Activated effector memory CD4-positive, alpha-beta T cell treated with anti-CD3 and anti-CD28 coated beads, Interleukin-2, amount 50 U/mL, for 16 hours (primary cell): ENCODE measurements at places on chromosomes 2 and 18.

GRCh38 chr2:195338856-195339255 is 318.2 kb upstream of the SLC39A10 start:
- DNase-seq: no peak

GRCh38 chr2:29522951-29523669 is 398.3 kb downstream of the ALK start:
- DNase-seq: no peak

- DNase-seq: peak; percentile 30
Observed at GRCh38 chr2:70928366-70928765, 7.3 kb upstream of the ATP6V1B1 start.

DNA sequence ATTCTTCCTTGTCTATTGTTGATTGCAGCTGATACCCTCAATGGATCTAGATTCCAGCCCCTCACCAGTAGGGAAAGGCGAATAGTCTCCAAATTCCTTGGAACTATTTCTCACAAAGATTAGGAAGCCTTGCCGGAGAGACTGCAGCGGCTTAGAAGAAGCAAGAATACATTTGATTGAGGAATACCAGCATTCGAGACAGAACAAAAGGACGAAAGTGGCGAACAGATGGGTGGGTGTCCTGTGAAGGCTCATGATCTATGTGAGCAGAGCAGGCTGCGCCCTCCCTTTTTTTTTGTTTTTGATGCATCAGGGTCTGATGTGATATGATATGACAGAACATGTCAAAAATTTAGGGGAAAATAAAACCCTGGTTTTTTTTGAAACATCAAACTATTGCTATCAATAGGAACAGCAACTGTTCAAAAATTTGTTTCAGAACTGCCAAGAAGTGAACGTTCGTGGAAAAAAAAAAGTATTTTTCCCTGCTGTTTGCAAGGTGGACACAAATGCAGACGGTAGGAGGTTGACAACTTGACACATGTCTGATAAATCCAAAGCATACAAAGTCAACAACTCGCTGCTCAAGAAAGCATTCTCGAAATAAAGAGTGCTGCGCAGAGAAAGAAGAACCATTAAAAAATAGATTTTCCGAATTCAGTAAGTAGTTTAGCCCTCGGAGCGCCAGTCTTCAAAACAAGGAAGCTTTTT is 49.1 kb downstream of the PTGR3 start:
- no peak for DNase-seq

DNA sequence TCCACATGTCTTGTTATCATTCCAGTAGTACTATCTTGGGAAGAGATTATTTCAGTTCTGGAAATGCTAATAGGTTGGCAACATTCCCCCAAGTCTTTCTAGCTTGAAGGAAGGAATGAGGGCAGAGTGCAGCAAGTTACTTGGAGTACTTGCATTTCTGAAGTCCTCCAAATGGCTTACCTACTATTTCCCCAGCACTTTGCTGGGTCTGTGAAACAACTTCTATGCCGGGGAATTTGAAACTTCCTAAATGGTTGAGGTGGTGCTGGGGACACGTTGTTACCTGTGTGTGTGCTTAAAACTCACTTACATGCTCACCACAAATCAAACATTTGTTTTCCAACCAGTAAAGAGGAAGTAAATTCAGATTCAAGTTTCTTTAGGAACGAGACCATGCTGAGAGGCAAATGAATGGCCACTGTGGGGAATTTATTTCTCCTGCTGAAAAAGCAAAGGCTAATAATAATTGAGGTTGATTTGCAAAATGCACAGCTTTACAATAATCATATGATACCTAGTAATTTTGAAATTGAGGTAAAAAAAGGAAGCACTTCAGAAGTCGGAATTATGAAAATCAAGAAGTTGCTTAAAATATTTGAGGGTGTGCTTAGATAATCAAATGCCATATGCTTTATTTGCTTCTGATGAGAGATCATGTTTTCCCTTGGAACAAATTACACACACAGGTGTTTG is 1167.7 kb upstream of the ZEB2 start:
- DNase-seq: no peak

- no peak for DNase-seq
Observed at GRCh38 chr18:2049986-2050385, 521.3 kb downstream of the METTL4 start.

GRCh38 chr2:181378491-181378890 is 78.7 kb upstream of the ITGA4 start:
- DNase-seq: no peak

- no peak for DNase-seq
Observed at GRCh38 chr2:129187343-129187742, 792.1 kb upstream of the RAB6C start.

DNA sequence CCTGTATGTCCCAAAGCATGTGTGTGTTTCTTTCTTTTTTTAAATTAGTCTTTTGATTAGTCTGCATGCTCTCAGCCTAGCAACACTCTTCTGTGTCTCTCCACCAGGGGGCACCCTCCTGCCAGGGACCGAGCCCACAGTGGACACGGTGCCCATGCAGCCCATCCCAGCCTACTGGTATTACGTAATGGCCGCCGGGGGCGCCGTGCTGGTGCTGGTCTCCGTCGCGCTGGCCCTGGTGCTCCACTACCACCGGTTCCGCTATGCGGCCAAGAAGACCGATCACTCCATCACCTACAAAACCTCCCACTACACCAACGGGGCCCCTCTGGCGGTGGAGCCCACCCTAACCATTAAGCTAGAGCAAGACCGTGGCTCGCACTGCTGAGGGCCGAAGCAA is 93.8 kb downstream of the NRP2 start:
- DNase-seq: no peak

DNA sequence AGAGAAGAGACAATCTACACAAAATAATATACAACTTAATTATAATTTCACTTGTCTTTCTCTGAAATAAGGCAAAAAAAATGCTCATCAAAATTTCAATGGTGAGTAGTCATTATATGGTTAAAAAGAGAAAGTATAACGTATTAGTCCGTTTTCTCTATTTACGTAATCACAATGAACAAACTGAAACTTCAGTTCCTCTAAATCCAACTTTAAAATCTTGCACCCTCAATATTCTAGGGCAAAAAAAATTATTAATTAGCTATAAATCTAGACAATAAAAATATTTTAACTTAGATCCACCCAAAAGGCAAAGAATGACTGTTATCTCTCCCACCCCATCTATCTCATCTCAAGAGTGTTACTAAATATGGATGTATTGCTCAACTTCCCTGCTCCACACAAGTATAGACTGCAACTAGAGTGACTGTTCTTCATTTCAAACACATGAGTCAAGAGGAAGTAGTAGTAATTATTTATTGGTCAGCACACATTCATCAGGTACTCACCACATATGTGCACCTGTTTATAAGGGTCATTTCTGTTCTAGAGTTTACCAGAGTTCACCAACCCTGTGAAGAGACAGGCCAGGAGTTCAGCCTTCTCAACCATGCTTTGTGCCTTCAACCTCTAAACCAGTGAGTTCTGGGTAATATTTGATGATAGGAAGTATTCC is 36.4 kb downstream of the STK39 start:
- DNase-seq: no peak

GRCh38 chr2:33848486-33848885 is 249.4 kb upstream of the FAM98A start:
- DNase-seq: no peak

GRCh38 chr2:108288534-108289106 is at the start of gene SULT1C2:
SULT1C2 (plus strand) TSS chr2:108288895; CDS start chr2:108293668, 4,773 bp downstream.
- no peak for DNase-seq

DNA sequence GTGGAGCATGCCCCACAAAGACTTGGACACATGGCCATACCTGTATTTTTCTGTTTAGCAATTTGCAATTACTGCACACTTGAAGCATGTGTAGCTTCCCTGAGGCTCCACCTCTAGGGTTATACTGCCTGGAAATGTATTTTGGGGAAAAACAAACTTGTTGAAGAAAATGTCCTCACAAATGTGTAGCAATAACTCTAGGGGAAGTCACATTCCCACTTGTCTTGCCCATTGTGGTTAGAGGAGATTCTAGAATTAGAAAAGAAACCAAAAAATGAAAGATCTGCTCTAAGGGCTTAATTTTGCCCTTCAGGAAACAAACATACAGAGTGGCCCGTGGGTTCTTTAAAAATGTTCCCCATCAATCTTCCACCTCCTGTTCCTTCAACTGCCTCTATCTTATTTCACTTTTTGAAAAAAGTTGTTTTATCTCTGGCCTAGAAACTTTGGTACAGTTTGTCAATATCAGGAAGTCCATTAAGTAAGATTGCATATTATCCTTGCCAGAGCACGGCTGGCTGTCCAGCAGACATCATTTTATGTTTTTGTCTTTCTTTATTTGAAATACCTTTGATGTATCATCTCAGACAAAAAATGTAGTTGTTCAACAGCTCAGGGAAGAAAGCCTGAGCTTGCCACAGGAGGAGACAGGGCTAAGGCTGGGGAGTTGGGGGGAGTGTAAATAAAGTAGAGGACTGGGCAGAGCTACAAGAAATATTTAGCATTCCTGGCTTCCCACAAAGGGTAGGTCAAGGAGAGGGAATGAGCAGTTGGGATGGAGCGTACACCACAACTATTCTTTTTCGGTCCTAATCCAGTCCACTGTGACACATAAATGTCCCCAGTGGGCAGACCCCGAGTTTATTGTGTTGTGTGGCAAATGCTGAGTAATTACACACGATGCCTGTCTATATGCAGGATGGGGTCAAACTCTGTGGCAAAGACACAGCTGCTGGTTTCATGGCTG is 96.8 kb upstream of the CDC42EP3 start:
- DNase-seq: no peak

DNA sequence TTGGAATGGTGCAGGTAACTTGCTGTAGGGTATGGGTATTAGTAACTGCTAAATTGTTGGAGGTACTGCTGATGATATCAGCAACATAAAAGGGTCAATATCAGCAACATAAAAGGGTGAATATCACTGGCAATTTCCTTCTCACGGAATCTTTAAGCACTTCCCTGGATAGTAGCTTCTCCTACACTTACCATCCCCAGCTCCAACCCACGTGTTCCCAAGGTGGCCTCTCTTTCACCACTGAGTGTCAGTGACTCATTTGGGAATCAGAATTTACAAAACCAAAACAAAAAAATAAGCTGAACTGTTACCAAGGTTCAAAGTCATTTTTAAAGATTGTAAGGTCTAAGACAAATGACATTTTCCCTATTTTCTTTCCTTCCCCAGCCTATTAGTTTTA is 70.8 kb downstream of the LRP2 start:
- DNase-seq: no peak

DNA sequence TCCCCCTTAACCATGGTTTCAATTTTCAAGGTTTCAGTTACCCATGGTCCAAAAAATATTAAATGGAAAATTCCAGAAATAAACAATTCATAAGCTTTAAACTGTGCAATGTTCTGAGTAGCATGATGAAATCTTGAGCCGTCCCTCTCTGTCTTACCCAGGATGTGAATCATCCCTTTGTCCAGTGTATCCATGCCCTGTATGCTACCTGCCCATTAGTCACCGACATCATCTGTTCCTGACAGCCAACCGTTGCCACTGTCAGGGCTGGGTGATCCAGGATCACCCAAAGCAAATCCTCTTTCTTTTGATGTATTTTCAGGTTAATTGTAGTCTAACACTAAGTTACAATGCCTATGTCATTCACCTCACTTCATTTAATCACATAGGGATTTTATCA is 15.7 kb upstream of the OLA1 start:
- no peak for DNase-seq

- DNase-seq: no peak
Observed at GRCh38 chr2:221601376-221601775, 29.3 kb upstream of the EPHA4 start.

GRCh38 chr18:49471532-49471931 is 11.1 kb upstream of the DYM start:
- DNase-seq: no peak

DNA sequence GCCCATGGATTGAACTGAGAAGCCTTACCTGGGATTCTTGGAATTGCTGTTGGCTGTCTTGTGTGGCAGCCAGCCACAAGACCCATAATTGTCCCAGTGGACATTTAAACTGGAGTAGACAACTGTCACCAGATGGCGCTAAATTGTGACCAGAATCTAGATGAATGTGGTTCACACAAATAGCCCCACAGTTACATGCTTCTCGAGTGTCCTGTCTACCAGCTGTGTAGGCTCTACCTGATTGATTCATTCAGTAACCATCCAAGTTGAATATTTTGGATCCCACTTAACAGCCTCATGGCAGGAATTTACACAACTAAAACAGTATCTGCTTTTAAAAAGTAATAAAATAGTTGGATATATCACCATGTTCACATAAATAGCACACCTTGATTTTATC is 73.2 kb downstream of the MAP4K4 start:
- DNase-seq: no peak

DNA sequence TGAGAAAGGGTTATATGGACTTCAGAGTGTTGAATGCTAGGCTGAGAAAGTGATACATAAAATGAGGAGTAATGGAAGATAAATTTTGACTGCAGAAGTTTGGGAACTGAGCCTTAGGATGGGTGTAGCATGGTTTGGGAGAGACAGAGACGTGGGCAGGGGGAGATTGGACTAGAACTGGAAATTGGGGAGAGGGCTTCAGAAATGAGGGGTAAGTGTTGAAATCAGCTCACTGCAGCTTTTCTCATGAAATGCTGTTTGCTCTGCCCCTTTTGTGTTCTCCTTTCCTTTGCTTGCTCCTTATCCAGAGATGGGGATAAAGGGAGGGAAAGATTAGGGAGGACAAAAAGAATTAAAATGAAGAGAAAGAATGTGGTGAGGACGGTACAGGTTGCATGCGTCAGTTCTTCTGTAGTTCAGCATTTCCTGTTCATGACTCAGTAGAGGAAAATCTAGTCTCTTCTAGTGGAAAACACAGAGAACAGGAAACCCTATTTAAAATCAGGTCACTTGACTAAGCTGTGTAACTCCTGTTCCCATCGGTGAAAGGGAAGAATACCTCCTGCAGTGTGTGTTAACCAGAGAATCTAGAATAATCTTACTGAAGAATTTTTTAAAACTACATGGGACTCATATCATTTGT is 105.6 kb downstream of the CRIM1 start:
- no peak for DNase-seq

DNA sequence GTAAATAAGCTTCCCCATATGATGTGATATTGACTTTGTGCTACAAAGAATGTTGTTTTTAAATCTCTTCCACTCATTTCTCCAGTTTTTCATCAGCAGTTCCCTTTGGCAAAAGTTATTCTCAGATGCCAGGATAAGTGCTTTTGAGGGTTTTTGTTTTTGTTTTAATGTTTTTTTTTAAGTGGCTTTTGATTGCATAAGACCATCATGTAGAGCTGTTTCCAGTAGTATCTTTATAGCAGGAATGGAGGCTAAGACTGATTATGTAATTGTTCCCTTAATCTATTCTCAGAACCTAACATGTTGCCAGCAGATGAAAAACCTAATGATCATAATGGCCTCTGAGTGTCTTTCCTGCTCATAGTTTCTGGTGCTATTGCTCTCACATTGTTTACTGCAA is 77.9 kb downstream of the CABLES1 start:
- no peak for DNase-seq
